ENCODE measurements at places on chromosomes 6 and 20.

- no peak overlapping the region for H3K27ac ChIP-seq
- H3K36me3 ChIP-seq = no peaks in the 10 kb centered on the region
- no peaks in the 10 kb centered on the region for H3K27me3 ChIP-seq
Measured at GRCh38 chr6:53869964-53870363, 75.2 kb downstream of the LRRC1 start.

DNA sequence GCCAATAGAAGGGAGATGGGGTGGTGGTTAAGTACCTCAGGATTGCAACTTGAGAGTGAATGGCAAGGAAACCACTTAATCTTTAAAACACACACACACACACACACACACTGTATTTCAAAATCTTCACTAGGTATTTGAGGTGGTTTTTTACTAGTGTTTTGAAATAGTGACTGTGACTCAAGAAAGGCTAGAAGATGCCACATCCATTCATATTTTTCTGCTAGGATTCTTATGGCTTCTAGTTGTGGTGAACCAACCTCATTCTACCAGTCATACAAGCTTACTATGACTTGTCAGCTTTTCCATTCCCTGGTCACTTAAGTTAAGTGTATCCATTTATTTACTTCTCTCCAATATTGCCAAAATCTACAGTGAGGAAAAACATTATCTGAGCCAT, 519.4 kb upstream of the JAG1 start:
- H3K4me3 ChIP-seq = no peak overlapping the region
- H3K27me3 ChIP-seq = no peaks in the 10 kb centered on the region
- no peaks in the 10 kb centered on the region for H3K36me3 ChIP-seq
- H3K4me1 ChIP-seq = peaks cover 15% of the 10 kb centered on the region
- no peak overlapping the region for H3K27ac ChIP-seq
- no peak for DNase-seq

DNA sequence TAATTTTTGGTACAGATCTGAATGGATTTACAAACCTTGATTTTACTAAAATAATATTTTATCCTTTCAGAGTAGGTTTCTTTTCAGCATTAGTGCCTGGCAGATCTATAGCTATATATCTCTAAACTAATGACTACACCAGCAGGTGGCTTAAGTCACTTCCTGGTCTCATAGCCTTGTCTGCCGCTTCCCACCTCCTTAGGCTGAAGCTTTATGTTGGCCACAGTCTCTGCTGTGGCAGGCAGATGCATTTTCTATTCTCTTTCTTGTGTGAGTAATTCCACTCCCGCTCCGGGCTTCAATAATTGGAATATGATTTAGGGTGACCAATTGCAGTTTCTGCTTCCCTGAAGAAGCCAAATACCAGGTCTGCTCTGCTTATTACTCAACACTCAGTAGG, 226.8 kb upstream of the HS3ST5 start:
- no peak overlapping the region for H3K27ac ChIP-seq
- no peaks in the 10 kb centered on the region for H3K36me3 ChIP-seq
- no peaks in the 10 kb centered on the region for H3K27me3 ChIP-seq
- DNase-seq = no peak
- no peaks in the 10 kb centered on the region for H3K4me1 ChIP-seq
- H3K4me3 ChIP-seq = no peak overlapping the region

DNA sequence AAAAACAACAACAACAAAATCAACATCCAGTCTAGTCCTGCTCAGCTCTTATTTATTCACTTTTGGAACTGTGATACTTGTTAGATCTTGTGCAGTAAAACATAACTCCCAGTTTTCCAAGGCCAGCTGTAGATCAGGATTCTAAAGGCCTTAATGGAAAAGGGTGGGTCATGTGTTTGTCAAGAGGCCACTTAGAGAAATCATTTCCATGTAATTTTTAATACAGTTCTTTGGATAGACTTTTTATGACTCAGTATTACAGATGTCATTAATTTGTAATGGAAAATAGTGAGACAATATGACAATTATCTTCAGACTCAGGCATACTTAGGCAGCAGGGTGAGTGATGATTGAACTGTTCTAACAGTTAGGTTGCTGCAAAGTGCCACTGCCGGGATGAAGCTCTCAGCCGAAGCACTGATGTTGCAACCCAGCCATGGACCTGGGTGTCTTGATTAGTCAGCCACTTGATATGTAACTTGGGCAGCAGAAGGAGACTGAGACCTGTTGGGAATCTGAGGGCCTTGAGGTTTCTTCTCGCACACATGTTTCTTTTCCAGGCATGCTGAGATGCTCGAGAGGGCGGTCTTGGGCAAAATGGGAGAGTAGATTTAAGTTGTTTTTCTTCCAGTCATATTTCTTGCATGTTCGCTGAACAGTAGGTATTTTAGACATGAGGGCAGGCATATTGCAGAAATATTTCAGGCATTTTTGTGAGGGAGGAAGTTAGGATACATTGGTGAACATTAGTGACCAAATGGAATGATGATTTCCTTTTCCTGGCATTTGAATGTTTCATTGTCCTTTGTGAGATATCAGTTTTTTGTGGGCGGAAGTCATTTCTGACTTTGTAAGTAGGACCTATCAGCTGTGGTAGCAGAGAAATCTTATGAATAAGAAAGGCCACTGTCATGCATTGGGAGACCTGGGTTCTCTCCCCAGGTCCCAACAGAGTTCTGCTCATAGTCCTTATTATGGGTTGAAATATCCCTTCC, 52.3 kb downstream of the SLX4IP start:
- no peaks in the 10 kb centered on the region for H3K27me3 ChIP-seq
- DNase-seq = no peak
- H3K4me1 ChIP-seq = peaks cover 8% of the 10 kb centered on the region
- no peaks in the 10 kb centered on the region for H3K36me3 ChIP-seq
- H3K27ac ChIP-seq = no peak overlapping the region

DNA sequence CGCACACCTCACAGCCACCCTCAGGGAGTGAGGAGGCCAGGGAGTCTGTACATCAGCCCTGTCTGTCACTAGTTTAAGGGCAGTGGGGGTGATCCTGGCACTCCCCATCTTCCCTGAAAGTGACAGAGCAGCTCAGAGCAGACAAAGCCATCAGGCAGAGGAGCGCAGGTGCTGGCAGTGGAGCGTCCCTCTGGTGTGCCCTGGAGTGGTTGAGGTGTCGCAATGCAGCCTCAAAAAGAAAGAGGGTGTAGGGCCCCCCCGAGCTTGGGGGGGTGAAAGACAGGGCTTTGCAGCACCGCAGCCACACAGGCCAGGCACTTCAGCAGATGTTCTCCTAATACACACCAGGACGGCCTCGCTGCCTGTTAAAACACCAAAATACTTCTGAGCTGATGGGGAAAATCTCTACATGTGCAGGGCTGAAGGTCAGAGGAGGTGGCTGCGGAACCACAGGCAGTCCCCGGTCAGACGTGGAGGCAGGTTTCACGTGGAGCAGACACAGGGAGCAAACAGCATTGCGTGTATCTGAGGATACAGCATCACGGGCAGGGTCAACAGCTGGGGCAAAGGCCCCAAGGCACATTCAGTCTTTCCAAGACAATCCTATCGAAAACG, 69.5 kb downstream of the PREX1 start:
- H3K4me1 ChIP-seq = no peaks in the 10 kb centered on the region
- DNase-seq = no peak
- no peak overlapping the region for H3K4me3 ChIP-seq
- no peaks in the 10 kb centered on the region for H3K36me3 ChIP-seq
- H3K27me3 ChIP-seq = no peaks in the 10 kb centered on the region

GRCh38 chr6:20092071-20092566, 120.2 kb downstream of the MBOAT1 start:
- H3K4me3 ChIP-seq = no peak overlapping the region
- no peaks in the 10 kb centered on the region for H3K4me1 ChIP-seq
- H3K36me3 ChIP-seq = no peaks in the 10 kb centered on the region
- no peak overlapping the region for H3K27ac ChIP-seq
- H3K27me3 ChIP-seq = no peaks in the 10 kb centered on the region

DNA sequence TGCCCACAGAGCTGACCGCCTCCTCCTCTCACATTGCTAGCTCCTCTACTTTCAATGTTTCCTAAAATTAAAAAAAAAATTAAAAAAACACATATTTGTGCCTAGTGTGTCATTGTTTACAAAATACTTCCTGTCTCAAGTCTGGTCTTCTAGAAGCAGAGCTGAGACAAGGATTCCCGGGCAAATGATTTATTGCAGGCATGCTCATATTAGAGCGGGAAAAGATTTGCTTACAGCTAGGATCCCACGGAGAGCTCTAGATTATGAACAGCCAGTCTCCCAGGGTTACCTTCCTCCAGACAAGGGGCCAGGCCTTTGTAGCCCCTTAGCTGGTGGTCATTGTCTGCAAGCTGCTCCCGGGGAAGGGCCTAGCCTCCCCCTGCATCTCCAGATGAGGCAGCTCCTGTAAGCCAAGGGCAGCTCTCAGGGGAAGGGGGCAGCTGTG, 9.4 kb downstream of the PACSIN1 start:
- no peaks in the 10 kb centered on the region for H3K27me3 ChIP-seq
- no peak overlapping the region for H3K4me3 ChIP-seq
- no peak for DNase-seq
- no peak overlapping the region for H3K27ac ChIP-seq

Measured in right atrium auricular region (tissue), 2 donors.